ENCODE measurements at places on chromosomes 1 and 21.

GRCh38 chr1:61301824-61302657 lies 219.7 kb downstream of the NFIA start:
- DNase-seq: no peak

DNA sequence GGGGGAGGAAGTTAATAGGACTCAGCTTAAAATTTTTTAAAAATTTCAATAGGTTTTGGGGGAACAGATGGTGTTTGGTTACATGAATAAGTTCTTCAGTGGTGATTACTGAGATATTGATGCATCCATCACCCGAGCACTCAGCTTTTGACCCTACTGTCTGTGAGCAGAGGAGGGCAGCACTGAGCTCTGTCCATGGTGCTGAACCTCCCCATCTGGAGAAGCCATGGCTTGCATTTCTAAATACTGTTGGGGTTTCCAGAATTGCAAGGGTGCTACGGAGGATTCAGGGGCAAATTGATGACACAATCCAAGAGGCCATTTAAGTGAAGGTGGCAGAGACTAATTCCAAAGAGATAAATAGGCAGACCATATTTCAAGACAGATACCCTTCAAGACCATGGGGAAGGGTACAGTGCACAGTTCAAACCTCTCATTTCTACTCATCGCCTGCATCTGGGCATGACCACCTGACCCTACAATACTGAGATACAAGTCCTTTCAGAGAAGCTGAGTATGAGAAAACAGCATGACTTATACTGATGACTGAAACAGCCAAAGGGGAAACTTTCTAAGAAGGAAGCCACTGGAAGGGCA lies 17.2 kb downstream of the SYT2 start:
- DNase-seq: peak; percentile 48

GRCh38 chr21:37172646-37173045 lies 94.5 kb downstream of the VPS26C start:
- DNase-seq: no peak

DNA sequence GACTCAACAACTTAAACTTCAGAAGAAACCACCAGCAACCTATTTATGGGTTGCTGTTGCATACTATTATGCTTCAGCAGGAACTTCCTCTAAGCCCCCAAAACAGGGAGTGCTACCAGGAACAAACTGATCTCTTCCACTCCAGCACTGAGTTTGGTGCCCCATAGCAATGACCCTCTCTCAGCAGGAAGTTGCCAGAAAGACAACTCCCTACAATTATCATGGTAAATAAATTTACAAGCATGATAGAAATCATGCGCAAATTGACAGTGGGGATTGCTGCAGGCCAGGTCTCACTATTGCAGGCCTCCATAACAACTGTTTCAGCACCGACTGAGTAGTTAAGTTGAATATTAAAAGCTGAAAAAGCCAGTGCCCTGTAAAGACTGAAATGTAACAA lies 180.6 kb downstream of the PLA2G4A start:
- DNase-seq: no peak

GRCh38 chr1:169779150-169779549 lies 15.6 kb downstream of the METTL18 start:
- no peak for DNase-seq

- no peak for DNase-seq
Measured at GRCh38 chr1:57249511-57249910, 174.3 kb downstream of the DAB1 start.

- no peak for DNase-seq
Measured at GRCh38 chr1:177809819-177810218, 160.0 kb downstream of the SEC16B start.

DNA sequence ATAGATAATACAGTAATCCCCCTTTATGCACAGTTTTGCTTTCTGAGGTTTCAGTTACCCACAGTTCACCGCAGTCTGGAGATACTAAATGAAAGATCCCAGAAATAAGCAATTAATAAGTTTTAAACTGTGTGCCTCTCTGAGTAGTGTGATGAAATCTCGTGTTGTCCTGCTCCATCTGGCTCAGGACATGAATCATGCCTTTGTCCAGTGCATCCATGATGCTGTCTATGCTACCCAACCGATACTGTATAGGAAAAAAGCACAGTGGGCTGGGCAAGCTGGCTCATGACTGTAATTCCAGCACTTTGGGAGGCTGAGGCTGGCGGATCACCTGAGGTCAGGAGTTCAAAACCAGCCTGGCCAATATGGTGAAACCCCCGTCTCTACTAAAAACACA lies 85.0 kb upstream of the SLC2A1 start:
- no peak for DNase-seq

- no peak for DNase-seq
Measured at GRCh38 chr1:32928715-32929114, 27.5 kb upstream of the TMEM54 start.

DNA sequence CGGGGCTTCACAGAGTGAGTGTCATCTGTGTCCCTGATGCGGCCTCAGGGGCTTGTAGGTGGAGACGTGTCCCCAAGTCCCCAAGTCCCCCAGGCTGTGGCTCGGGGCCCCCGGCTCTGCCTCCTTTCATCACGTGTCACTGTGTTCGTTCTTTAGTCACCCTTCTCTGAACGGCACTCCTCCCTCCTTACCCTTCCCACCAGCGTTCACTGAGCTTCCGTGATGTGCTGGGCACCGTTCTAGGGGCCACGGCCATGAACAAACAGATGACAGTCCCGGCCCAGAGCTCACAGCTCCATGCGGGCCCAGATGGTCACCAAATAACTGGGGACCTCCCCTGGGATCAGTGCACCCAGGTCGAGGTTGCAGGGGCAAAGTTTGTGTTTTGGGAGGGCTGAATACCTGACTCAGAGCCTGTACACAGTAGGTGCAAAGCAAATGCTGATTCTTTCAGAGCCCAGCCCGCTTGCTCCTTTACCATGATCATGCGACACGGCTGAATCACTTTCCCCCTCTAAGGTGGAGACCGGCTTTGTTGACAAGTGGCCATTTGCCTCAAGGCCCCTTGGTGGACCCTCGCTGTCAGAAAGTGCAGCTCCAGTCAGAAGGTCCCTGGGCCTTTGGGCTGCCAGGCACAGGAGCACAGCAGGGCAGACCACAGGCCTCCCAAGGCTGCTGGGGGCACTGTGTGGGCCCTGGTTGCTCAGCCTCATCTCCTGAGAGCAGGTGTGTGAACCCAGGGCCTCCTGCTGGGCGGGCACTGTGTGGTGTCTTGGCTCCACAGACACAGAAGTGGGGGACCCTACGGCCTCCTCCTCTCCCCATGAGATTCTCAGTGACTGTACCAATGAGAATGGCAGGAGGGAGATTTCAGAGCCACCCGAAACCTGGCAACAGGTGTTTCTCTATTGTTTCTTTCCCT lies 592.5 kb downstream of the PTPRU start:
- no peak for DNase-seq

DNA sequence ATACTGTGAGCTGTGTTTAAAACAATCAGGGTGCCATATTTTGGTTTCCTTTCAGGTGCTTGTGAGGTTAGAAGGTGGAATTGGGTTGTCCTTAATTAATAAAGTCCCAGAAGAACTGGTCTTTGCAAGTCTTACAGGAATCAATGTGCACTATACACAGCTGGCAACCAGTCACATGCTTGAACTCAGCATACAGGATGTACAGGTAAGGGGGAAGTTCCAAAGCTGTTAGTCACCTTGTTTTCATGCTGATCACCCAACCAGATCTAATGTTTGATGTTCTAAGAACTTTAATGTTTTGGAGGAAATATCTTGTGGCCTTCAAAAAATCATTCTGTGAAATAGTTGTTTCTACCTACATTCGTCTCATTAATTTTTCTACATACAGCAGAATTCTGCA lies 156.3 kb downstream of the VPS13D start:
- DNase-seq: no peak

DNA sequence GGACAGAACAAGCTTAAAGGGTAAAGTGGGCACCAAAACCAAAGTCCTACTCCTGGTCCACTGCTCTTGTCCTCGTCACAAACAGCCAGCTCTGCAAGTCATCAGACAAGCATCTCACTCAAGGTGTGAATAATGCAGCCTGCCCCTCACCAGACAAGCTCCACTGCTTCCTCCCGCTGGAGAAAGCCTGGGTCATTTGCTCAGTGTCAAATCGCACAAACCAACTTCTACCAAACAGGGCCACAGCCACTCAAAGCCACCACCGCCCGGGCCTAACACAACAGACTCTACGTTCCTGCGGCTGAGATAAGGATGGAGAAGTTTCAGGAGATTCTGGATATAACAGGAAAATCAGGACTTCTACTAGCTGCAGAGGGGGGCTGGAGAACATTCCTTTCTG lies 3.3 kb downstream of the SSBP3 start:
- DNase-seq: no peak

DNA sequence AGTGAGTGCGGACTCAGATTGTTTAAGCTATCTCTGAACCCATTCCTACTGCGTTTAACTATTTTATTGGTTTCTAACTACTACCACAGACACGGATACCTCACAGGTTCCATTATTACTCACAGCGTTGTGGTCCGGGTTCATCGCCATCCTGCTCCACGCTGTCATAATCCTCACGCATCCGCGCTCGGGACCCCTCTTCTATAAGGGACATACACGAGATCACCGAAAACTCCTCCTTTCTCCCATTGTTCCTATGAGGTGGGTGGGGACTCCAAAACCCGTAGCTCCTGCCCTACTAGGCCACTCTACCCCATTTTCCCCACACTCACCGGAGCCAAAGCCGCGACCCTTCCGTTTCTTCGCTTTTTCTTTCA lies 610 bp downstream of the RBM8A start:
- DNase-seq: no peak

DNA sequence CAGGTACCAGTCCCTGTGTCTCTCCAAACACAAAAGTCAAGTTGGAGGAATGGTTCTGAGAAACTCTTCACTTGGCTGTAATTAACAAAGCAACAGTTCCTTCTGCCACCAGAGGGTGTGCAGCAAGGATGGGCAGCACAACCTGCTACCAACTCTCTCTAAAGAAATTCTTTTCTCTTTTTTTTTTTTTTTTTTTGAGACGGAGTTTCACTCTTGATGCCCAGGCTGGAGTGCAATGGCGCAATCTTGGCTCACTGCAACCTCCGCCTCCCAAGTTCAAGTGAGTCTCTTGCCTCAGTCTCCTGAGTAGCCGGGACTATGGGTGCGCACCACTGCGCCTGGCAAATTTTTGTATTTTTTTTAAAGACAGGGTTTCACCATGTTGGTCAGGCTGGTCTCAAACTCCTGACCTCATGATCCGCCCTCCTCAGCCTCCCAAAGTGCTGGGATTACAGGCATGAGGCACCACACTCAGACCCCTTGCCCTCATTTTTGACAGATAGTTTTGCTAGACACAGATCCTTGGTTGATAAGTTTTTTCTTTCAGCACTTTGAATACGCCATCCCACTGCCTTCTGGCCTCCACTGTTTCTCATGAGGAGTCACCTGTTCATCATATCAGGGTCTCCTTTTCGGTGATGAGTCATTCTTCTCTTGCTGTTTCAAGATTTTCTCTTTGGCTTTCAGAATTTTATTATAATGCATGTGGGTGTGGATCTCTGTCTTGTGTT lies 12.1 kb upstream of the DEGS1 start:
- DNase-seq: no peak

DNA sequence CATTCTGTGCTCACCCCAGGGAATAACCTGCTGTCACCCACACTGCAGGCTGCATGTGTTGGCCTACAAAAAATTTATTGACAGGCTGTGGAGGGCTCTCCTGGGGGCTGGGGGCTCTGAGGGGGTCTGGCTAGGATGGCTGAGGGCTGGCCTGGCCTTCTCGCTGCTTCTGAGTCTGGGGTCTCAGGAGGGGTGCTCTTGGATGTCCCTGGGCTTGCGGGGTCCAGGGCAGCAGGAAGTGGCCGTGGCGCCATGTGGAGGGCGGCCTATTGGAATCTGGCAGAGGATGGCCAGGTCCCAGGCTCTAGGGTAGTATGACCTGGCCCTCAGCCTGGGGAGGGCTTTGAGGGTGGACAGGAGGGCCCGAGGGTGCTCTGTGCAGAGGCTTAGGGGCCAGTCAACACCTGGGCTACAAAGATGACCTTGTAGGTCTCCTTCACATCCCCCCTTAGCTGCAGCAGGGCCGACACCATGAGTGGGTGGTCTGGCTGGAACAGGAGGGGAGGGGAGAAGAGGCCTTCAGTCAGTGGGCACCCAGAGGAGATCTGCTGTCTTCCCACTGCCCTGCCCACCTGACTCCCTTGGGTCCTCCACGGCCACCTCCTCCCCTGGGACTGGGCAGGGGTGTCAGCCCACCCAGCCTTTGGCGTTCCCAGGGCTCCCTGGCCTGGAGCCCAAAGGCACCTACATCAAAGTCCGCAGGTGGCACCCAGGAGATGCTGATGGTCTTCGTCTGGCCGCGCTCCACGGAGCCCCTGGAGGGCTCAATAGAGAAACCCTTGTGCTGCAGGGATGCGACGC lies 3.0 kb upstream of the TMEM52 start:
- DNase-seq: no peak

- no peak for DNase-seq
Measured at GRCh38 chr1:201108614-201109013, 3.6 kb downstream of the CACNA1S start.

All from head of caudate nucleus (tissue), 42 donors.